ENCODE measurements at places on chromosomes 7 and 10.

DNA sequence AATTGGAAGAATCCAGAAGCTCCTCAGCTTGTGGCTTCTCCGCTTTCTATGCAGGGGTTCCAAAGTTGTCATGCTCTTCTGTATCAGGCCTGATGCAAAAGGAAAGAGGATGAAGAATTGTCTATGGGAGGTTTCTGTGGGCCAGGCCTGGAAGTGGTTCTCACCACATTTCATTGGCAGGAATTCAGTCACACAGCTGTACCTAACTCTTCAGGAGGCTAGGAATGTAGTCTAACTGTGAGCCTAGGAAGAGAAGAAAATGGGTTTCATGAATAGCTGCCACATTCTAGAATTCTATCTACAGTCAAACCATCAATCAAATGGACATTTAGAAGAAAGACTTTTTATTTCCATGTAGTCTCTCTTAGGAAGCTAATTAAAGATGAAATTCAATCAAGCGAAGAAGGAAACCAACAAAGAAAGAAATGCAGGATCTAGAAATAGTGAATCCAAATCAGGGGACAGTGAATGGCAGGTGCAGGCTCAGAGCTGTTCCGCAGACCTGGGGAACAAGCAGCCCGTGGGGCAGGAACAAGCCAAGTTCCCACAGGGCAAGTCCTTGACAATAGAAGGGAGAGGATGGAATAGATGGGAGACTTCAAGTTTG is 25.4 kb upstream of the USP6NL start:
- DNase-seq: no peak

- DNase-seq: no peak
Observed at GRCh38 chr7:41870461-41871138, 167.7 kb upstream of the INHBA start.

- DNase-seq: no peak
Observed at GRCh38 chr7:70646536-70647248, 485.3 kb upstream of the GALNT17 start.

DNA sequence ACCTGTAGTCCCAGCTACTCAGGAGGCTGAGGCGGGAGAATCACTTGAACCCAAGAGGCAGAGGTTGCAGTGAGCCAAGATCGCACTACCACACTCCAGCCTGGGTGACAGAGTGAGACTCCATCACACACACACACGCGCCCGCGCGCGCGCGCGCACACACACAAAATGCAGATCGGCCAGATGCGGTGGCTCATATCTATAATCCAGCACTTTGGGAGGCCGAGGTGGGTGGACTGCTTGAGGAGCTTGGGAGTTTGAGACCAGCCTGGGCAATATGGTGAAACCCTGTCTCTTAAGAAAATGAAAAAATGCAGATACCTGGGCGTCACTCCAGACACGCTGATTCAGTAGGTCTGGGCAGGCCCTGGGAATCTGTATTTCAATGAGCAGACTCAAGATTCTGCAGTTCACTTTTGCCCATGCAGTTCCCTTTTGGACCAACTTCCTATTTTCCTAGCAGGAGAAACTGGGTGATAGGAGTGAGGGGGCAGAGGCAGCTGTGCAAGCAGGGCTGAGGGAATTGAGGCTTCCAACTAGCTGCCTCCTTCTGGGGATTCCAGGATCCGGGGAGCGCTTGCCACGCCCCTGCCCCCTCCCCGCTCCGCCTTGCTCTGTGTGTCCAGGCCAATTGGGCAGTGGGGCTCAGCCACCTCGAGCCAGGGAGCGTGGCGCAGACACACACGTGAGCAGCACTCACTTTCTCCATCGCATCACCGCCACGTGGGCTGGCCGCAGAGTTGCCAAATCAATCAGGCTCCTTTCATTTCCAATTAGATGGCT is 173.6 kb downstream of the SH3PXD2A start:
- DNase-seq: no peak

DNA sequence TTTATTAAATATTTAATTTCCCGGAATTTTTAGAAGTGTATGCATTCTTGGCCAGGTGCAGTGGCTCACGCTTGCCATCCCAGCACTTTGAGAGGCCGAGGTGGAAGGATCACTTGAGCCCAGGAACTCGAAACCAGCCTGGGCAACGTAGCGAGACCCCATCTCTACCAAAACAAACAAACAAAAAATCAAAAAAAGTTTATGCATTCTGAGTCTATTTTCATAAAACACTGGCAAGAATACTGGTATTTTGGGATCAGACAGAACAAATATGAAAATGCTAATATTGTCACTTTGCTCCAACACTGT is 440.8 kb upstream of the FOXK1 start:
- DNase-seq: no peak

DNA sequence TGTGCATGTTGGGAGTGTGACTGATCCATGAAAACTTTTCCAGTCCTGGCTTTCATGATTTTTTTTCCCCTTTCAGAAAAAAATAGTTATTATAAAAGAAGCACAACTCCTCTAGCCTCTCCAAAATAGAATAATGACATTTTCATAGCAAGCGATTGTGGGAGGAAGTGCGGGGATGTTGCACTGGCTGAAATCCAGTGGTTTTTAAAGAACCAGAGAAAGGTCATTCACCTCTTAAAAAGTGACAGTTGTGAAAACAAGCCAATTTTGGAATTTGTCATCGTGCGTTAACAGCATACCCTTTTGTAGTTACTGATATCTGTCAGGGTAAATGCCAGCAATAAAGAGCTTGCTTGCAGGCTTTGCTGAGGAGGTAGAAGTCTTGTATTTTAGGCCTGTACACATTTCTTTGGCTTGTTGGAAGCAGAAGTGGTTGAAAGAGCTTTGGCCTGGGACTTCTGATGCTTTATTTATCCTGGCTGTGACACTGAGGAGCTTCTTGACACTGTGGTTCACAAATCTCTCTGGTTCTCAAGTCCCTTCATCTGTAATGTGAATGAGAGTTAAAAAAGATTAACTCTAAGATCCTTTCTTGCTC is 545.9 kb downstream of the REEP3 start:
- DNase-seq: no peak

GRCh38 chr10:71848325-71849275 is 2.5 kb downstream of the PSAP start:
- no peak for DNase-seq

GRCh38 chr10:43105102-43105955 is 28.5 kb downstream of the RET start:
- peak; percentile 55 for DNase-seq

DNA sequence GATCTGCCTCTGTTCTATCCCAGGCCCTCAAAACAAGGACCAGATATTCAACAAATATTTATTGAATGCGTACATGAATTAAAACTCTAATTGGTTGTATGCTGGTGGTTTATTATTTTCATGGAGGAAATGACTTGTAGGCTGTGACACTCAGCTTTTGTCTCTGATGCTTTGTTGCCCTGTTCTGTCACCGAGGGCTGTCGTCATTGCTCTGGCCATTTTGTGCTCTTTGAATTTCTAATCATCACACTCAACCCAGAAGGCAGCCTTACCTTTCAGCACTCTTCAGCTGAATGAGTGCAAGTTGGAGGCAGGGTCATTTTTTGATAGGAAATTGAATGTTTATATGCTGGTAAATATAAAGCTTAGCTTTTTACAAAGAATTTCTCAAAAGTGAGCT is 14.5 kb downstream of the SRGN start:
- no peak for DNase-seq

DNA sequence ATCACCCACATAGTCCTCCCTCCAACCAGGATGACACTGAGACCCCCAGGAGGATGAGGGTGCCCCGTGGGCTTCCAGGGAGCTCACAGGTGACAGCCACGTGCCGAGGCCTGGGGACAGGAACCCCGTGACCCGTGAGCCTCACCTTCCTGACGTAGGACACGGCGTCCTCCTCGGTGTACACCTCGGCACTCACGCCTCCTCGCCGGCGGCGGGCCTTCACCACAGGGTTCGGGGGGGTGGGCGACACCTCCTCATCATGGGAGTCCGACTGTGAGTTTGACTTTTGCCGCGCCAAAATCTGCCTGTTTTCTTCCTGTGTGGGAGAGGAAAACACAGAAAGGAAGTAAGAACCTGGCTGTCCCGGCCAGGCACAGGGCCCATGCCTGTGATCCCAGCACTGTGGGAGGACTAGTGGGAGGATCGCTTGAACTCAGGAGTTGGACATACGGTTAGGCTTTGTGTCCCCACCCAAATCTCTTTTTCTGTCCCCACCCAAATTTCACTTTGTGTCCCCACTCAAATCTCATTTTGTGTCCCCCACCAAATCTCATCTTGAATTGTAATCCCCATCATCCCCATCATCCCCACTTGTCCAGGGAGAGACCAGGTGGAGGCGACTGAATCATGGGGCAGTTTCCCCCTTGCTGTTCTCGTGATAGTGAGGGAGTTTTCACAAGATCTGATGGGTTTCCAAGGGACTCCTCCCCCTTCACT is 45.9 kb upstream of the DNAAF5 start:
- DNase-seq: no peak

DNA sequence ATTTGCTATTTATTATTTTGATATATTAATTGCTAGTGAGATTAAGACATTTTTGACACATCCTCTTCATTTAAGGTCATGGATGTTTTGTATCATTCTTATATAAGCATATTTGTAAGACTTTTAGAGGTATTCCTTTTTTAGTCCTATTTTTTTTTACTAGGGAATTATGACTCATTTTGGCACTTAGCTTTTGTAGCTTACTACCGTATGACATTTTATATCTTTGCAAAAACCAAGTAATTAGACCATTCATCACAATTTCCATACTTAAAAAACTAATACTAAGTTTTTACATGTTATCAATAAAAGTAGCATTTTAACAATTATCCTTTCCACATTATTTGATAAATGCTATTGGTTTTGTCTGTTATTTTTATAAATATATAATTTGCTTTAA is 41.6 kb downstream of the BMPR1A start:
- no peak for DNase-seq

DNA sequence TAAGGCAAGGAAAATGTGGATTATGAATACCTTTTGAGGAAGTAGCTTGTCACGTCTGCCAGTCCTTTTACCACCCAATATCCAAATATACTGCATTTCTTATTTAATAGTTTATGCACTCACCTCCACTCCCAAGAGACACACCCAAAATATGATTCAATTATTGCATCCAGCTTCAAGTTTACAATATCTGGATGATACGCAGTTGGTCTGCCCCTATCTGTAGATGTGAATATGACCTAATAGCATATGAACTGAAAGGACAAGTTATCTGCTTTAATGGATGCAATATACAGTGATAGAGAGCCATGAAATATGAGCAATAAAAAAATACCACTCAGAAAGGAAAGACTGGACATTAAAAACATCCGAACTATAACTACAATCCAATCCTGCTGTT is 159.4 kb upstream of the MAGI2 start:
- DNase-seq: no peak

GRCh38 chr10:8055420-8056349 is 1.2 kb downstream of the GATA3 start:
- no peak for DNase-seq

DNA sequence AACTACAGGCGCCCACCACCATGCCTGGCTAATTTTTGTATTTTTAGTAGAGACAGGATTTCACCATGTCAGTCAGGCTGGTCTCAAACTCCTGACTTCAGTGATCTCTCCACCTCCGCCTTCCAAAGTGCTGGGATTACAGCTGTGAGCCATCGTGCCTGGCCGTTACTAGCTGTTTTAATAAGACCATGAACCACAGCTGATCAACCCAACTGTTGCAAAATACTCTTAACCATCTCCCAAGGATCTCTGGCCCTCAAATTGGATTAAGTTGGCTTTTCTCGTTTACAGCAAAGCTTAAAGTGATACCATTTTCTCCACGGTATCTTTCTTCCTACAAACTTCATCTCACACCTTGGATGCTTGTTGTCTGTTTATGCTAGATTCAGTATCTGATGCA is 18.3 kb downstream of the ZFAND2A start:
- no peak for DNase-seq

- no peak for DNase-seq
Observed at GRCh38 chr10:32349199-32349585, 2.2 kb upstream of the EPC1 start.

DNA sequence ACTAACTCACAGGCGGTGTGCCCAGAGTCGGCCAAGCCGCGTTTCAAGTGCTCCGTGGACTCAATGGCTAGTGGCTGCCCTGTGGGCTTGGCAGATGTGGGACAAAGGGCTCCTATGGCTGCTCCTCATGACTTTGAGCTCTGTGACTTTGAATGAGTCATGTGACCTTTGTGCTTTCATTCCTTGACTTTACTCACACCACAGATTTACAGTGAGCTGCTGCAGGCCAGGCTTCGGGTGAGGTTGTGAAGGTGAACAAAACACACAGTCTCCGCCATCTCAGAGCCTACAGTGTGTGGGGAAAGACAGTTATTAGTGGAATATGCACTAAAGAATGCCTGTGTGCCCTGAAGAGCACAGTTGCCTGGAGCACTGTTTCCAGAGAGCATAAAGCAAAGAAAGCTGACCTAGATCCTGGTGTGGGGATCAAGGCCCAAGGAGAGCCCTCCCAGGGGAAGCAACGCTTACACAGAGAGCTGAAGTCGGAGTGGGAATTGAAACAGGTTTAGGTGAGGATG is 29.7 kb upstream of the PLEKHA1 start:
- no peak for DNase-seq

GRCh38 chr10:119608316-119609155 is 11.8 kb upstream of the TIAL1 start:
- DNase-seq: no peak

- DNase-seq: no peak
Observed at GRCh38 chr7:23335136-23335535, 36.0 kb downstream of the MALSU1 start.

GRCh38 chr10:3162533-3162932 is 10.0 kb downstream of the PITRM1 start:
- no peak for DNase-seq

GRCh38 chr7:125927556-125927955 is 997.9 kb upstream of the POT1 start:
- DNase-seq: no peak

GRCh38 chr10:112912410-112912928 is 37.6 kb upstream of the TCF7L2 start:
- no peak for DNase-seq

All from T follicular helper cell (primary cell).